ENCODE measurements at places on chromosomes 2 and 18.

- no peak for DNase-seq
These were observed 226.1 kb upstream of the APCDD1 start for GRCh38 chr18:10228326-10228725.

DNA sequence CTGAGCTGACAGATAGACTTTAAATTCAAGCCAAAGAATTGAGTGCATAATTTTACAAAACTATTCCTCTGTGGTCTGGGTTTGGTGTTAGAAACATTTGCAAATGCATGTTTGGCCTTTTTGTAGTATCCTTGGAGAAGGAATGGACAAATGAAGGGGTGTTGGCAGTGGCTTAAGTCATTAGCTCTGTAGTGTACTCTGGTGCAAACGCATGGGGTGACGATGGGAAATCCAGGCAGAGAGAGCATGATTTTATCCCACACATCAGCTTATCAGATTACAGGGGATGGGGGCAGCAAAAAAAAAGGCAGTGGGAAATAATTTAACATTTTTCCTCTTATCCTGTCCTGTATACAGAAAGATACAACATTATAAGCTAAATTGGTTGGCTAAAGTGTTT, 320.6 kb downstream of the ZNF516 start:
- no peak for DNase-seq

DNA sequence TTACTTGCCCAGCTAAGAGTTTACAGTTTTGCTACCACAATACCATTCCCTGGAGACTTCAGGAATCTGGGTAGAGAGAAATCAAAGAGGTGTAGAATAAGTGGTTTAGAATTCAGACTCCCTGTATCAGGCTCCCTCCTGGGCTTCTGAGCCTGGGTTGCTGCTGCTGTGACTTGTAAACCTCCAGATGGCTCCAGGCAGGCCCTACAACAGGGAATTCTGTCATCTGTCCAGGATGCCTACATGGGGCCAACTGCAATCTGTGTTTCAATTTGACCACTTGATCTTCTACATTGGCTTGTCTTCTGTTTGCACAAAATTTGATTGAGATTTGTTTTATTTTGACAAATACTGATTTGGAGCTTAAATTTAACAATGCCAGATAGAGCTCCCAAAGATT, 183.9 kb downstream of the RAD51AP2 start:
- DNase-seq, result no peak

GRCh38 chr2:25833566-25833965, 44.7 kb downstream of the ASXL2 start:
- DNase-seq, result no peak

- no peak for DNase-seq
These were observed 94.8 kb downstream of the FTCDNL1 start for GRCh38 chr2:199756211-199756610.

GRCh38 chr18:45251236-45251635, 364.0 kb upstream of the SLC14A2 start:
- DNase-seq, result no peak

DNA sequence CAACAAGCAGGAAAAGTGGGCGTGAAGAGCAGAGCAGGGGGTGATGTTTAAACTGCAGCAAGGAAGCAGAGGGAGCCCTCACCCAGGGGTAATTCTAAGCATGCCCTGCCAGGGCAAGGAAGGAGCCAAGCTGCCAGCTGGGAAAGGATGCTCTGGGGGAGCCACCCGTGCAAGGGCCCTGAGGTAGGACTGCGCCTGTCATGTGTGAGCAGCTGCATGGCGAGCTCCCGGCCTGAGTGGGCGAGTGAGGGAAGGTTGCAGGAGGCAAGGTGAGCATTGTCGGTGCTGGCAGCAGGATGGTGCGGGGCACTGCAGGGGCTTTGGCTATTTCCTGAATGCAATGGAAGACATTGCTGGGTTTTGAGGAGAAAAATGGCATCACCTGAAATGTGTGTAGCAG, 107.2 kb downstream of the COPS8 start:
- DNase-seq, result no peak

DNA sequence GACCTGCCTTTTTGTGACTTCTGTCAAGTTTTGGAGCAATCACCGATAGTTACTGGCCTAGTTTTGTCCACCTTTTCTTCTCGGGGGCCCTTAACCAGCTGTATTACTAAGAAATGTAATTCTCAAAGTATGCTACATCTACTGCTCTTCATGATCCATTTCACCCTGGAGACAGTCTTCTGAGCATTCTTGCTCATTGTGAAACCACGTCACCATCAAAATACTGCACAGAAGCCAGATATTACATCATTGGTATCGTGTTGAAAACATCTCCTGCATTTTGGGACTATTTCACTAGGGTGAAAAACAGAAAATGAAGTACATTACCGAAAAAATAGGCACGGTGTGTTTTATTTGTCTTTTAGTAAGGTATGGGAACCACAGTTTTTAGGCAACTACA, 11.7 kb downstream of the LYPD6B start:
- no peak for DNase-seq

- DNase-seq, result no peak
These were observed 40.4 kb upstream of the SMAD2 start for GRCh38 chr18:47970664-47971531.

- no peak for DNase-seq
These were observed 203.4 kb downstream of the TGIF1 start for GRCh38 chr18:3653263-3653850.

DNA sequence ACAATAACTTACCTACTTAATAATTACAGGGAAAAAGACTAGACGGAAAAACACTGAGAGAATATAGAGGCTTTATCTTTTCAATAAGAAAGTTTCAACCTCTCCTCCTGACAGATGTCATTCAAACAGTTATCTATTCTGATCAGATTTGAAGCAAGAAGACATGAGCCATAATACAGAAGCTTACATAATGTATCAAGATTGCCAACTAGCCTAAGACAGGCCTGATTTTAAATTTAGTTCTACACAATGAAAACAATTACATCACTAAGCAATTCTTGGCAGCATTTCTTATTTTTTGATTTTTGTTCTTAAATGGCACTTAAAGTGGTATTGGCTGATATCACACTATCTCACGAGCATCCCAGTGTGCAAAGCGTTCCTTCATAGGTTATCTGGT, 41.6 kb downstream of the GPR155 start:
- DNase-seq, result no peak

DNA sequence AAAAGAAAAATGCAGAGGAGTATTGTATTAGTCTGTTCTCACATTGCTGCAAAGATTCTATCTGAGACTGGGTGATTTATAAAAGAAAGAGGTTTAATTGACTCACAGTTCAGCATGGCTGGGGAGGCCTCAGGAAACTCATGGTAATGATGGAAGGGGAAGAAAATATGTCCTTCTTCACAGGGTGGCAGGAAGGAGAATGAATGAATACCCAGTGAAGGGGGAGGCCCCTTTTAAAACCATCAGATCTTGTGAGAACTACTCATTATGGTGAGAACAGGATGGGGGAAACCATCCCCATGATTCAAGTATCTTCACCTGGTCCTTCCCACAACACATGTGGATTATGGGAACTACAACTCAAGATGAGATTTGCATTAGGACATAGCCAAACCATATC, 9.1 kb upstream of the PLCL1 start:
- DNase-seq, result no peak

DNA sequence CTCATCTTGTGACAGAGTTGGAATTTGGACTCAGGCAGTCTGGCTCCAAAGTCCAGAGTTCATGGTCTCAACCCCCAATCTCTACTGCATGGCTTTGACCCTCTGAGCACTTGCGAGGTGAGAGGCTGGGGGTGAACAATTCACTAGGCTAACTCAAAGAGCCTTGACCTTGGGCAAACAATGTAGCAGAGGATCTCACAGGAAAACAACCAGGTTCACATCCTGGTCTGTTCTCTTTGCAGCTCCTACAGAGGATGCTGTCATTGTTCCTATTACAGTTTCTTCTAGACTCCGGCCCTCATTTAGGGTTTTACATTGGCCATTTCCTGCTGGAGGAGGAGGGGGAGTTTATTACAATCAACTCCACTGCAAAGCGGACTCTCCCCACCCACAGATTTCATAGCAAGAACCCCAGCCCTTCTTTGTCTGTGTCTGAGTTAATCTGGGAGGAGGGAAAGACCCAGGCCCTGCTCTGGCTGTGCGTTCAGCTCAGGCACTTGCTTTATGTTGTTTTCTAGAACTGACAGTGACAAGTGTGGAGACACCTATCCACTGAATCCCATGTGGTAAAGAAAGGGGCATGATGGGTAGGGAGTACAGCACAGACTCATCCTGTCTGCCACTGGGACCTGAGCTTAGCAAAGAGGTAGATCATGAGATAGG, 101.6 kb downstream of the LBH start:
- no peak for DNase-seq

- DNase-seq, result no peak
These were observed 329.9 kb downstream of the DYSF start for GRCh38 chr2:71783215-71783614.

GRCh38 chr2:200913654-200914053, 24.5 kb downstream of the NIF3L1 start:
- DNase-seq, result no peak

Data from NCI-H460 (cell line).